SK-N-SH (cell line): ENCODE measurements at places on chromosomes 1 and 21. TPM values are rescaled to one million over a fixed set of nuclear protein-coding genes. Genes with fewer than 3 reads are reported as not detected.

DNA sequence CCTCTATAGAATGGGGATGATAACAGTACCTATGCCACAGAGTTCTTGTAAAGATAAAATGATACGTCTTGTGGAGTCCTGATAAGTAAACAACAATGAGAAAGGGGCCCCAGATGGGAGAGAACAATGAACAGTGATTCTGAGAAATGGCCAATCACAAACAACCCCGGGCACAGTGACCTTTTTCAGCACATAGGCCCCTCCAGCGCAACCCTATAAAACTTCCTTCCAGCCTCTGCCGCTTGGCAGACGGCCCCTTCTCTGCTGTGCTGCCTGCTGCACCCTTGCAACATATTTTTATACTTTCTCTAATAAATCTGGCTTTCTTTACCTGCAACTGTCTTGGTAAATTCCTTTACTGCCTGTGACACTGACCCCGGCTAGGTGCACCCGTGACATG, 8.9 kb downstream of the RCAN1 start:
- no peak for DNase-seq

DNA sequence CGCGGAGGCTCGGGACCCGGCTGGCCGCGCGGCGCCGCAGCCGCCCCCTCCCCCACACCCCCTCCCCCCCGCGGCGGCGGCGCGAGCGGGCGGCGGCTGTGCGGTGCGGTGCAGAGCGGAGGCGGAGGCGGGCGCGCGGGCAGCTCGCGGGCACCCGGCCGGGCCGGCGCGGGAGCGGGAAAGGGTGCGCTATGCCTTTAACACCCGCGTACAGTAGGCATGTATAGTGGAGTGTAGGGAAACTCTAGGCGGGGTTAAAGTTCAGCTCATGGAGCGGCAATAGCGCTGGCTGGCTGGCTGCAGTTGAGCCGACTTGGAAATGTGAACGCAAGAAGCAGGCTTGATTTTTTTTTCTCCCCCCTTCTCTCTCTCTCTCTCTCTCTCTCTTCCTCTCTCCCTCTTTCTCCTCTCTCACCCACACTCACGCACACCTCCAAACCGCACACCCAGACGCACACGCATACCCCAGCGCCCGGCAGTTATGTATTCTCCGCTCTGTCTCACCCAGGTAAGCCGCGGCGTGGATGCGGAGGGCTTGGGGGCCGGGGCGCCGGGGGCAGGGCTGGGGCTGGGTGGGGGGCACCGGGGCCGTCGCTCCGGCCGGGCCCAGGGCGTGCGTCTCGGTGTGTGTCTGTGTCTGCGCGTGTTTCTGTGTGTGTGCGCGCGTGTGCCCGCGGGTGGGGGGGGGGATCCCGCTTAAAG, at the start of gene NFIA:
TSS of gene NFIA (plus strand) at position 251 of the 702 bp plus-strand sequence.
- DNase-seq, result peak; percentile 81

- no peak for DNase-seq
Measured at GRCh38 chr1:66873111-66873510, 51.5 kb downstream of the DNAI4 start.

- DNase-seq, result peak; percentile 42
Measured at GRCh38 chr1:227351443-227351842, 33.2 kb upstream of the CDC42BPA start.

GRCh38 chr21:16420031-16420724, 690.4 kb downstream of the USP25 start:
- peak; percentile 7 for DNase-seq

DNA sequence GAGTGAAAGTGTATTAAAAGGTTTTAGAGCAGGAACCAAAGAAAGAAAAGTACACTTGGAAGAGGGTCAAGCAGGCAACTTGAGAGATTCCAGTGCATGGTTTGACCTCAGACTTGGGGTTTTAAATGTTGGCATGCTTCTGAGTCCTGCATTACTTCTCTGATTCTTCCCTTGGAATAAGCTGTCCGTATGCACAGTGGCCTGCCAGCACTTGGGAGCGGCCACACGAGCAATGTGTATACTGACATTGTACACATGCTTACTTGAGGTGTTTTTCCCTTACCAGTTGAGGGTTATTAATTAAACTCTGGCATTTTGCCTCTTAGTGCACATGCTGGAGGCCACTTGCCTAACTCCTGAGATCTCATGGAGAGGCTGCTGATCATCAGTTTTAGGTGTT, 786.6 kb upstream of the RGS18 start:
- no peak for DNase-seq

GRCh38 chr1:86460998-86461397, 7.7 kb upstream of the CLCA1 start:
- no peak for DNase-seq

DNA sequence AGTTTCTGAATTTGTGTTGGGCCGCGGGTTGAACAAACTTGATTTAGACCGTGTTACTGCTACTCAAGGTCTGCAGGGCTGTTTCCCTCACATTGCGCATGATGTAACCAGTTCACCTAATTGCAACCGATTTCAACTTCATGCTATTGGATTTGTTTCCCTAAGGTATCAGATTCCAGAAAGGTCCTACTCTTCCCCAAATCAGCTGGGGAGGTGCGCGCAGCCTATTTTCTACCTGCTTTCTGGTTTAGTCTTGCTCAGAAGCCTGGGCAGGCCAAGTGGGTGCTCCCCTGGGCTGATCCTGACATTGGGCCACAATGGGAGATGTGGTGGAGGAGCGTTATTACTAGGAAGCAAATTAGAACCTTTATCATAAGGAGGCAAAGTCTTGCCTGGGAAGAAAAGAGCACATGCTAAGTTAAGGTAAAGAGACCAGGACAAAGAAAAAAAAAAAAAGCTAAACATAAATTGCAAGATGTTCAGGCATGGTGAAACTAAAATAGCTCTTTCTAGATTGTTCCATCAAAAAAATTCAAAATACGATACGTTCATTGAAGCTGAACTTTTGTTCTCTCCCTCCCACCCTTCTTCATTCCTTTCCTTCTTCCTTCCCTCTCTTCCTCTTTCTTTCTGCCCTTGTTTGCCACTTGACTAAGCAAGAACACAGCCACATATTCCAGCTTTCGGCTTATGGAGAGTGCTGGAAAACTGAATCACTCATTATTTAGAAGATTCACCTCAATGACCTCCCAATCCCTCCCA, 28.8 kb upstream of the TARBP1 start:
- DNase-seq, result no peak

- DNase-seq, result peak; percentile 96
Measured at GRCh38 chr21:44011579-44012473, at the start of gene TRAPPC10. Gene TRAPPC10, plus strand, starts transcription at chr21:44012309. Its CDS starts 185 bp downstream, at chr21:44012494.

- no peak for DNase-seq
Measured at GRCh38 chr1:24899581-24900485, 30.2 kb downstream of the RUNX3 start.

DNA sequence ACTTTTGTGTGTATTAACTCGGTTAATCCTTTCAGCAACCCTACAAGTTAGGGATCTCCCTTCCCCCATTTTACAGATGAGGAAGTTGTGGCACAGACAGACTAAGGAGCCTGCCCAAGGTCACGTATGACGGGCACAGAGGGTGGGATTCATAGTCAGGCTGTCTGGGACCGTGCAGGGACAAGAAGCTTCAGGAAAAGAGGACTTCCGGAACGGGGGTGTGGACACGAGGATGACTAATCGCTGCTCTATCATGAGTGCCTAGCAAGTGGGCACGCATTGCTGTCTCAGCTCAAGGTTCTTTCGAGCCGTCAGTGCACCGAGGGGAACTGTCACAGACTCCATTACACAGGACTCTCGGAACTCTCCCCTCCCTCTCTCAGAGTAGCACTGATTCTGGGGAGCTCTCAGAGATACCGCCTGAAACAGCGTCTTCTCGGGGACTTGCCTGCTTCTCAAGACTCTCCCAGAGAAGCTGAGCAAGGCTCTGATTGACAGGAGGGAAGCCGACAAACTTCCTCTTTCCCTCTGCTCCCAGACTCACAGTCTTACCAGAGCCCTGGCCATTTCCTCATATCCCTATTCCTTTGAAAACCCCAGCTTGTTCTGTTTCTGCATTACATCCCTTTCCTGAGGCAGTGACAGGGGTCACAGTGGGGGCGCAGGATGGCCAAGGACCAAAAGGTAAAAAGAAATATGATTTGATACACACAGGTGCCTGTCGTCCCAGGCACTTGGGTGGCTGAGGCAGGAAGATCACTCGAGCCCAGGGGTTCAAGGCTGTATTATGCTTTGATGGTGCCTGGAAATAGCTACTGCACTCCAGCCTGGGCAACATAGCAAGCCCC, 14.4 kb downstream of the FHAD1 start:
- DNase-seq, result no peak

DNA sequence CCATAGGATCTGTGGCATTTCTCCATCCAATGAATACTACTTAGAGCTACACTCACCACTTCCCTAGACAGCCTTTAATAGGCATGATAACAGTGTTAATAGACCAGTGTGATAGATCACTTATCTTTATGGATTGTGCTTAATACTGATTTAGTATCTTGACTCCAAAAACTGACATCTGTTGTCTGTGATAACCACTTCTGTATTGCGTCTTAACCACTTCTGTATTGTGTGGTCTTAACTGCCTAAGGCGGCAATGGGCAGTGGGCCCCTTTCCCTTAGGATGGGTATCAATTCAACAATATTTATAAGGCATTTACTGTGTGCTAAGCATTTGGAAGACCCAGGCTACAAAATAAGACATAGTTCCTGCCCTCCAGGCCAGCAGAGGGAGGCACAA, 32.0 kb upstream of the RCAN3 start:
- DNase-seq, result no peak

DNA sequence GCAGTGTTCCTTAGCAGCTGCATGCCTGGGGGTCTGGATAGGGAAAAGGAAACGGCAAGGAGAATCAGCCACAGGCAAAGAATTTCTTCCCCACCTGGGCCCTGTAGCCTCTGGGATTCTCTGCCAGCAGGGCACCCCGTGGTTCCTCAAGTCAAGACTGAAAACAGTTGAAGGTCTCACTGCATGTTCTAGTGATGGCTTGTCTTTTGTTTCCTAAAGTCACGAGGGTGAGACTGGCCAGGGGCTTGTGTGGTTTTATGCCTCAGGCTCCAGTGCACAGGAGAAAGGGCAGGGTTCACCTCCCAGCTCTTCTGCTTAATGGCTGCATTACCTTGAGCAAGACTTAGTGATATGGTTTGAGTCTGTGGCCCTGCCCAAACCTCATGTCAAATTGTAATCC, 53.2 kb upstream of the B3GALT5 start:
- DNase-seq, result no peak

GRCh38 chr1:205543351-205544301, 39.2 kb downstream of the CDK18 start:
- peak; percentile 78 for DNase-seq

DNA sequence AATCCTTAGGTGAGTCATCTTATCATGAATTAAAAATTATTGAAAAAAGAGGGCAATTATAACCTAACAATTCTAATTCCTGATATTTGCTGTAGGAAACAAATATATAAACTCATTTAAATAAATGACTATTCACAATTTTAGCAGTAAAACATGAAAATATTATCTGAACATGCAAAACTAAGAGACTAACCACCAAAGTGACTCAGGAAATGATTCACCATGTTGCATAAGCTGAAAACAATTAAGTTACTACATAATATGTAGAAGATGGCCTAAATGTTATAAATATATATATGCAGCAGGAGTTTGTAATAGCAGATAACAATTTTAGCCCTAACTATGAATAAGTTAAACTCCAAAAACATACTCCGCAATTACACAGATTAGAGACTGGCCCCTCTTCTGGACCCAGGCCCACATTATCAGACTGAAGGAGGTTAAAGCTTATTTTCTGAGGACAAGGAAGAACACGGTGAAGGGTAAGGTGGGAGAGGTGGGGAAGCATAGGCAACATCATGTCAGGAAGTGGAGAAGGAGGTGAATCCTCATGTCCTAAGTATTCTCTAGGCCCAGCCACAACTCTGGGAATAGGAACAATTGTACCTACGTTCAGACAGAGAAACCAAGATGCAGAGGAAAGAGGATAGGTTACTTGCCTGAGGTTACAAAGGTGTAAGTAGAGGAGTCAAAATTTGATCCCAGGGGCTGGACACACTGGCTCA, 15.6 kb upstream of the AIM2 start:
- DNase-seq, result no peak

- peak; percentile 74 for DNase-seq
Measured at GRCh38 chr1:245751726-245752470, 597.1 kb downstream of the KIF26B start.

- no peak for DNase-seq
Measured at GRCh38 chr1:111556325-111557037, 53.0 kb upstream of the ADORA3 start.

GRCh38 chr1:232880354-232880753, 70.1 kb upstream of the NTPCR start:
- peak; percentile 40 for DNase-seq

- no peak for DNase-seq
Measured at GRCh38 chr1:24420547-24420946, 4.9 kb downstream of the NIPAL3 start.

The OR2G6 gene
- not detected in 2 replicates for polyA plus RNA-seq

The NID1 gene
- 49.3 and 74.3 TPM in 2 replicates for polyA plus RNA-seq

The B3GALT2 gene
- polyA plus RNA-seq, result 0.23 and 0.37 TPM in 2 replicates

The RGL1 gene
- polyA plus RNA-seq, result 8.3 and 10.7 TPM in 2 replicates

The SIM2 gene
- polyA plus RNA-seq, result not detected in 2 replicates

The EFNA1 gene
- 14.4 and 15.3 TPM in 2 replicates for polyA plus RNA-seq

The SLC44A5 gene
- 4.9 and 7.8 TPM in 2 replicates for polyA plus RNA-seq

The LCE2B gene
- not detected in 2 replicates for polyA plus RNA-seq
